ENCODE measurements at places on chromosomes 12 and 14. TPM values are rescaled to one million over a fixed set of nuclear protein-coding genes. Genes with fewer than 3 reads are reported as not detected.

The DCAF11 gene
- 46.7 TPM for total RNA-seq

The IFNG gene
- total RNA-seq: not detected

The VAMP1 gene
- 2.3 TPM for total RNA-seq

The ORAI1 gene
- 19.1 TPM for total RNA-seq

The RAB15 gene
- 0.08 TPM for total RNA-seq

The CPNE6 gene
- total RNA-seq: not detected

The WDR89 gene
- 12.6 TPM for total RNA-seq

All from hair follicular keratinocyte (primary cell).